Substantia nigra (tissue), 51 donors: ENCODE measurements at places on chromosomes 4 and X.

DNA sequence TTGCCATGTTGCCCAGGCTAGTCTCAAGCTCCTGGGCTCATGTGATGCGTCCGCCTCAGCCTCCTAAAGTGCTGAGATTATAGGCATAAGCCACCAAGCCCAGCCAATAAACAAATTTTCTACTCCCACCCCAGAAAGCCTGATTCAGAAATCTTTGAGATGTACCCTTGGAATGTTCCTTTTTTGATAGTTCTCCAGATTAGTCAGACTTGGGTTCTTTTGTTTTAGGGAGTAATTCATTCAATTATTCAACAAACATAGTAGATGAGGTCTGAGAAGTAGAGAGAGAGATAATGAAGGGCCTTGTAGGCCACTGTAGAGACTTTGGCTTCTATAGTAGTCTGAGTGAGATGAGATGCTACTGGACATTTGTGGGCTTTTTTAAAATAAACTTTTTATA, 27.8 kb downstream of the RP2 start:
- no peak for DNase-seq

- DNase-seq = no peak
Observed at GRCh38 chr4:155954939-155955338, 1.3 kb upstream of the CTSO start.

GRCh38 chr4:44425614-44426208, 22.9 kb downstream of the KCTD8 start:
- no peak for DNase-seq

GRCh38 chrX:76148041-76148665, 24.7 kb upstream of the PBDC1 start:
- peak; percentile 7 for DNase-seq

GRCh38 chrX:56788229-56788628, 59.2 kb downstream of the NBDY start:
- DNase-seq = no peak

DNA sequence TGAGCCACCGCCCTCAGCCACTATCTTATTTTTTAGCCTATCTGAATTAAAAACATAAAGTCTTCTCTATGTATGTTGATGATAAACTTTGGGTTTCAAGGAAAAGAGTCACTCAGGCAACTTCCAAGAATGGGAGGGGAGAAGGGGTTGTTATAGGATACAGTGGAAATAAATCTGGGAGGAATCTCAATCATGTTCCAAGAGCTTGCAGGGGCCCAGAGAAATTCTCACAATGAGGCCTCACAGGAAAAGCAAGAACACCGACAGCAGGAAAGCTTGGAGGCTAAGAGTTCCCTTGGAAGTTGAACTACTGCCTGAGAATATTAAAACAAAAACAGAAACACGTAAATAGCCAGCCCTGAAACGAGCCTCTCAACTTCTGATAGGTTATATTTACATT, 384.6 kb upstream of the IGFBP7 start:
- no peak for DNase-seq

DNA sequence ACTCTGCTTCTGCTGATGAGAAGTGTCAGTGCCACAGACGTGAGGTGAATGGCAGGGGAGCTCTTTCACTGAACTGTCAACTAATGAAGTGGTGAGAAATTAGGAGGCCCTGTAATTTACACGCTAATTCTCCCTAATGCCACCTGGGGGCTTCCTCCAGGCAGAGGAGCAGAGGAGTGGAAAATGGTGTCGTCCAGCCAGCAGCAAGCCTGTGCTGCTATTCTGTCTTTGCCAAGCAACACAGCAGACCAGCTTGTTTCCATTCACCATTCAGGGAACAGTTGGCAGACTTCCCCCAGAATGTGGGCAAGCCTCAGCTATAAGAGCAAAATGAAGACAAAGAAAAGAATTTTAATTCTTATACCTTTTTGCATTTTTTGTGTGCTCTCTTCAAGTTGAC, 245.2 kb upstream of the TET2 start:
- peak; percentile 59 for DNase-seq

GRCh38 chrX:101410461-101410860, 2.4 kb downstream of the HNRNPH2 start:
- DNase-seq = no peak

DNA sequence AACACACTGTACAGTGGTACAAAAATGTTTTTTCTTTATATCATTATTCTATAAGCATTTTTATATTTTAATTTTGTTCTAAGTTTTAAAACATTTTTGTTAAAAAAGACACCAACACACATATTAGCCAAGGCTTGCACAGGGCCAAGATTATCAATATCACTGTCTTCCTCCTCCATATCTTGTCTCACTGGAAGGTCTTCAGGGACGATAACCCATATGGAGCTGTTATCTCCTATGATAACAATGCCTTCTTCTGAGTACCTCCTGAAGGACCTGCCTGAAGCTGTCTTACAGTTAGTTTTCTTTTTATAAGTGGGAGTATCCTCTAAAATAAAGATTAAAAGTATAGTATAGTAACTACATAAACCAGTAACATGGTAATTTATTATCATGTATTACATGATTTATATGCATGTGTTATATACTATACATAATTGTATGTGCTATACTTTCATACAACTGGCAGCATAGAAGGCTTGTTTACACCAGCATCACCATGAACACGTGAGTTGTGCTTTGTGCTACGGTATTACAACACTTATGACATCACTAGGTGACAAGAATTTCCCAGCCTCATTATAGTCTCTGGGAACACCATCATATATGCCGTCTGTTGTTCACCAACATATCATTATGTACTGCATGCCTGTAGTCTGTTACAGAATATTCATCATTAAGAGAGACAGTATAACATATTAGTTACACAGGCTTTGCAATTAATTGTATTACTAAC, 90.7 kb downstream of the WDFY3 start:
- DNase-seq = no peak

DNA sequence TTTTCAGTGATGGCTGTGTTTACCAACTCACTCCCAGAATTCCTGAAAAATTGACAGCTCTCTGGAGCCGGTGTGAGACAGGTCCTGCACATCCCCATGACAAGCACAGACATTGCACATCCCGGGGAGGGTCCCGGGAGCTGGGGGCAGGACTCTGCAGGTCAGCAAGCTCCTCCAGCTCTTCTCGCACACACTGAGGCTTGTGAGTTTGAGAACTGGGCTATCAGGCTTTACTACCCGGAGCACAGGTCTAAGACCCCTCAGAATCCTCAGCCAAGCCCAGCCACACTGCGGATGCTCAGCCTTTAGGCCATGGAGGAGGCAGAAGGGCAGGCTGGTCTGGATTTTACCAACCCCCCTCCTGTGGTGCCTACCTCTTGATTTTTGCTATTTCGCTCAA, 5.6 kb upstream of the CLDN24 start:
- DNase-seq = no peak

GRCh38 chr4:2572866-2573265, 36.4 kb downstream of the FAM193A start:
- no peak for DNase-seq

DNA sequence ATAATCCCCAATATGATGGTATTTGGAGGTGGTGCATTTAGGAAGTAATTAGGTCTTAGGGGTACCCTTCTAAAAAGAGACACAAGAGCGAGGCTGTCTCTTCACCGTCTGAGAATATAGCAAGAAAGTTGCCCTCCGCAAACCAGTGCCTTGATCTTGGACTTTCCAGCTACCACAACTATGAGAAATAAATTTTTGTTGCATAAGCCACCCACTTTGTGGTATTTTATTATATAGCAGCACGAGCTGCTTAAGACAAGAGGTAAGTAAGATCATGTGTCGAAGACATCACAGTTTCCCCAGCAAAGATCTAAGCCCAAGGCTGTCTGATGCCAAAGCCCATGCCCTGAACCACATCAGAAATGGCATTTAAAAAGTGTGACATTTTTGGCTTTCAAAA, 9.6 kb upstream of the EXOSC9 start:
- DNase-seq = no peak

- DNase-seq = no peak
Observed at GRCh38 chr4:16386711-16387320, 160.5 kb upstream of the TAPT1 start.

DNA sequence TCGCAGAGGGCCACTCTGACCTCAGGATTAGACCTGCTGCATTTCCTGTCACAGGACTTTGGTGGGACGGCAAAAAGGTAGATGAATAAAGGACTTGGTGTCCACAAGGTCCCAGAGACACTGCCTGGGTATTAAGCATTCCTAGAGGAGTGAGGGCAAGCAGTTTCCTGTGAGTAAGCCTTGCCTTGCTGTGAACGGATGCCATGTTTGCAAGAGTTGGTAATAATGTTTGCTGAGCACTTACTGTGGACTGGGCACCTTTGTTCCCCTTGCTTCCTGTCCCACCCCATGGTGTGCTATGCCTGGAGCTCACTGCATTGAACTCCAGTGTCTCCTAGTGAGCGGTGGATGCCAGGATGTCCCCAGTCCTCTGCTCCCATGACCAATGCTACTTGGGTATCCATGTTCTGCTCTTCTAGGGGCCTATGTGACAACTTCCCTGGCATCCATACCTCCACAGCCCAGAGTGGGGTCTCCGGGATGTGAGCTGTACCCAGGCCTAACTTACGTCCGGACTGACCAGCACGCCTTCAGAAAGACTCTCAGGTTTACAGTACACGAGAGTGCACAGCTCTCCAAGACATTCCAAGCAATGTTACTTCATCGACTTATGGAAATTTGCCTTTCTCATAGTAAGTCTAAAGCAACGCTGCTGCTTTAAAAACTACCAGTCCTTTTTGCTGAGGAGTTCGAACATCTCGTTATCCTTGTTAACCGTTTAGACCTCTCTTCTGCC, 95.5 kb upstream of the MSX1 start:
- DNase-seq = no peak

- DNase-seq = no peak
Observed at GRCh38 chr4:112954286-112954685, 95.2 kb upstream of the ANK2 start.

DNA sequence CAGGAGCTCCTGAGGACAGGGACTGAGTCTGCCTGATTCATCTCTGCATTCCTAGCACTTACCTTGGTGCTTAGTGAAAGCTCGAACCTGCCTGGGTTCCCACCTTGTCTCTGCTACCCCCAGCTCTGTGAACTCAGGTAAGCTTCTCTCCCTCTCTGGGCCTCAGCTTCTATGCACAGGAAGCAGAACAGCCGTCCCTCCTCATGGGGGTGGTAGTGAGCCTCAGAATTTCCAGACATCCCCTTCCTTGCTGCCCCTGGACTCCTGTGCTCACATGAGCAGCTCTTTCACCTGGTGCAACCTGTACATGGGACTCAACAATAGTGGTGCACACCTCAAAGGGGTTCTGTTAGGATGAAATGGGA, 50.8 kb downstream of the HTRA3 start:
- no peak for DNase-seq

- no peak for DNase-seq
Observed at GRCh38 chrX:14274691-14275090, 245.0 kb upstream of the GEMIN8 start.

GRCh38 chr4:11130195-11130970, 298.3 kb downstream of the HS3ST1 start:
- no peak for DNase-seq
